Neural progenitor cell (in vitro differentiated cells): ENCODE measurements at places on chromosomes 7 and 10.
A peak's percentile ranks its signal among the peaks of the same experiment; 100 is the strongest.

DNA sequence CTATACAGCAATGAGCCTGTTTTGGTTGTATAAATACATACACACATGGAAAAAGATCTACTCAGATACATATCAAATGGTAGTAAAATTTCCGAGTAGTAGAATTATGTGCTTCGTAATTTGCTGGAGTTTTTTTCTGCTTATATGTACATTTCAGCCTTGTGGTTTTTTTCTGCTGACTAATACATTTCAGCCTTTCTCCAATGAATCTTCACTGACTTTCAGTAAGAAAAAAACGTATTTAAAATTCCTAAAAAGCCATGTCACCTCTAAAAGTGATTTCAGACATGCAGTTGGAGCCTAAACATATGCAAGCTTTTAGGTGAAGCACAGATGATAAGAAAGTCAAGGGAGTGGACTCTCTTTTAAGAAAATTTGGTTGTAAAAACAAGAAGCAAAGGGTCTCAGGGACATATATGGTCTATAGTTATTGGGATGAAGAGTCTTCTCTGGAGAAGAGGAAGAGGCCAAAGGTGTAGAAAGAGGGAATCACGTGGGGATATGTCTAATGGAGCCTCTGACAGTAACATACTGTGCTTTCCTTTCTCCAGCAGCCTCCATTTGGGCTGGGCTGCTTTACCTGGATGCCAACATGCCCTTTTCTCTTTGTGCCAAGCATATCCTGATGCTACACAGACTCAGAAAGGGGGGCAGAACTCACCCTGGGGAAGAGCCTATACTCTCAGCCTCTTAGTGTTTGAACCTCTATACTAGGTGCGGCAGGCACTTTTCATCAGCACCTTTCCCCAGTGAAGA, 2.4 kb downstream of the AMPH start:
- no peak for DNase-seq

- DNase-seq, result peak; percentile 39
Measured at GRCh38 chr7:128908750-128909624, 1.5 kb downstream of the KCP start.

DNA sequence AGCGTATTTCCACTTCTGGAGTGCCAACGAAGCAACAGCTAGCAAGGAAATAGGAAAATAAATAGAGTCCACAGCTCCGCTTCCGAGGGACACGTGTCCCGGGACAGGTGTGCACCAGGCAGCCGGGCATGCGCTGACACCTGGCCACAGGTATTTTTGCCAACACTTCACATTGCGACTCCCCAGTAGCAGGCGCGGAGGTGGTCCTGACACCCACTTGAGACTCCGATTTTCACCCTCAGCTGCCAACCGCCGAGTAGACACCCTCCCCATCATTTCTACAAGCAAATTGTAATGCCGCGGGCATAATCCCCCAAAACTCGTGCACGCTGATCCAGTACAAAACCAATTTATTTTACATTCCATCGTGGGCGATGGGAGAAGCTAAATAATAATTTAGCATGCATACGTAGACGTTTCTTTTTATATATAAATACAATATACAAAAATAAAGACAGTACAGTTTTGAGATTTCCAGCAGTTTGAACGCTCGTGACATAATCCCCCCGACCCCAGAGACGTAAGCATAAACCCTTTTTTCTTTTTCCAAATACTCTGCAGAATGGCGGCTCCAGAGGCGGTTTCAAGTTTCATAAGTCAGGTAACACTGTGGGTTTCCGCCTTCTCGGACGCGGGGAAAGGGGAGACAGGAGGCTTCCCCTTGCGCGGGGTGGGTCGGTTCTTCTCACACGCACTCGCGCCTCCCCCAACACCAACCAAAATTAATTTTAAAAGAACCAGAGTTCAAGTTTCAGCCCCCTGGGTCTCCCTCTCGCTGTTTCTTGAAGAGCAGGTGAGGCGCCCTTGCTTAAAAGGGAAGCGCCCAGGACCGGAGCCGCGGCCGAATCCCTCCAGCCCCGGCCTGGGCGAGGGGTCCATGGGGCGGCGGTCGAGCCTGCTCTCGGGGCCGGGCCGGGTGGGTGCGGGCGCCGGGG, 5.7 kb downstream of the MNX1 start:
- DNase-seq, result no peak

GRCh38 chr7:151038951-151039849, 9.1 kb upstream of the ASIC3 start:
- DNase-seq, result no peak

GRCh38 chr10:17790651-17791050, 18.5 kb upstream of the MRC1 start:
- DNase-seq, result no peak

GRCh38 chr10:22339761-22340328, 5.5 kb upstream of the SPAG6 start:
- DNase-seq, result no peak

DNA sequence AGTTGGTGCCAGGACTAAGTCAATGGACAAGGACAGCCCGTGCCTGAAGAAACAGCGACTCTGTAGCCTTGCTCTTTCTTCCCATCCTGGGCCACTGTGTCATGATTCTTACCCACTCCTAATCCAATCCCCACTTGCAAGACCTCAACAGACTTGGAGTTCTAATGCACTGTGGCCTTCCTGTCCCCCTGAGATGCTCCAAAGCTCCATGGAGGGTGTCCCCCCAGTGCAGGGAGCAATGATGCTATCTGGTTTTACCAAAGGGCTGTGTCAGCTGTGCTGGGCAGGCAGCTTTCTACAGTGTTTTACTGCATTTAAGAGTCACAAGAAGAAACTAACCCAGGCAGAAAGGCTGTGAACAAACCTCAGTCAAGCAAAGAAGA, 108.1 kb downstream of the PRKAG2 start:
- DNase-seq, result no peak

- no peak for DNase-seq
Measured at GRCh38 chr7:149559711-149560110, 62.1 kb upstream of the ZNF746 start.

- DNase-seq, result peak; percentile 37
Measured at GRCh38 chr10:133139551-133140065, 20.4 kb upstream of the KNDC1 start.

GRCh38 chr10:108819302-108819701, 1104.0 kb downstream of the XPNPEP1 start:
- DNase-seq, result no peak

DNA sequence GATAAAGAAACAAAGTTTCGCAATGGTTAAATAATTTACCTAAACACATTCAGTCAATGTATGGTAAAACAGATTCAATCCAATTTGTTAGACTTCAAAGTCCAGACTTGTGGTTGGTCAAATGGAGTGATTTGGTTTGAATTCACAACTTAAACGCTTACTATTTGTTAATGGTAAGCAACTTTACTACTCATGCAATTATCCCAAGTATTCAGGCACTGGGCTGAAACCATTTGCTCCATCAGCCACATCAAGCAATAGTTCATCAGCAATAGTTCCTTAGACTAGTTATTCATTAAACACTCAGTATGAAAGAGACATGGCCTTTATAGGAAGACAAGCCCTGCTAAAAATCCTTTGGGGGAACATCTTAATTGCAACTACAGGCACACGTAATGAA, 253.0 kb downstream of the AGMO start:
- DNase-seq, result no peak

- DNase-seq, result peak; percentile 72
Measured at GRCh38 chr10:126277181-126277580, 111.1 kb downstream of the ADAM12 start.

DNA sequence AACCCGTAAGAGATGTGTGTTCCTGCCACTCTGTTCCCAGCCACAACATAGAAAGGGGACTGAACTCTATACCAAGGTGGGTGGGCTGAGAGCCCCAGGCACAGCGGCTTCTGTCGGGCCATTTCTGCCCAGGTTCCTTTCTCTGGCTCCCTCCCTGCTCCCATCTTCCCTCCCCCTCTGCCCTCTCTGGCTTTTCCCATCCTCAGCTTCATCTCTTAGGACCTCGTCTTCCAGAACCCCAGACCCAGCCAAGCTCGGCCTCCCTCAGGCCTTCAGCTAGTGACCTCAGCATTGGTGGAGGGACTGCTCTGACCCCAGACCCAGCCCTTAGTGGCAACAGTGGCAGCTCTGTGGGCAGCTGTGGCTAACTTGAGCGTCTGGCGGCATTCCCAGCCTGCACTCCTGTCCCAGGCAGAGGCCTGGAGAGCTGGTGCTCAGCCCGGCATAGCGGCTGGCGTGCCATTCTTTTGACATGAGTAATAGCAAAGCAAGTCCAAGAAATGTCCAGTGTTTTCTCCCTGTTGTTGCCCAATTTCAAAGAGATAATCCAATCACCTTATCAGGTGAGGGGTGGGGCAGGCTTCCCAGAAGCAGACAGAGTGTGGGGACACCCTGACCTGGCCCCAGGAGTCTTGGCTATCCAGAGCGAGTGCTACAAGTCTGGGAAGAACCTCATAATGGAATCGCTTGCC, 15.9 kb downstream of the PTPRE start:
- no peak for DNase-seq
